ENCODE measurements at places on chromosomes 6 and 20. TPM values are rescaled to one million over a fixed set of nuclear protein-coding genes. Genes with fewer than 3 reads are reported as not detected.

Gene CCN2
- total RNA-seq = 178 TPM

Gene TRPC4AP
- total RNA-seq = 68.9 TPM

Gene KCNQ5
- not detected for total RNA-seq

Gene NUP43
- 26.8 TPM for total RNA-seq

Gene MYH7B
- not detected for total RNA-seq

Gene BHLHE23
- not detected for total RNA-seq

Gene IL17A
- not detected for total RNA-seq

Gene DACT2
- total RNA-seq = not detected

Gene GCNT2
- 57.8 TPM for total RNA-seq
